Fibroblast of pulmonary artery (primary cell): ENCODE measurements at places on chromosomes 11 and 22.

DNA sequence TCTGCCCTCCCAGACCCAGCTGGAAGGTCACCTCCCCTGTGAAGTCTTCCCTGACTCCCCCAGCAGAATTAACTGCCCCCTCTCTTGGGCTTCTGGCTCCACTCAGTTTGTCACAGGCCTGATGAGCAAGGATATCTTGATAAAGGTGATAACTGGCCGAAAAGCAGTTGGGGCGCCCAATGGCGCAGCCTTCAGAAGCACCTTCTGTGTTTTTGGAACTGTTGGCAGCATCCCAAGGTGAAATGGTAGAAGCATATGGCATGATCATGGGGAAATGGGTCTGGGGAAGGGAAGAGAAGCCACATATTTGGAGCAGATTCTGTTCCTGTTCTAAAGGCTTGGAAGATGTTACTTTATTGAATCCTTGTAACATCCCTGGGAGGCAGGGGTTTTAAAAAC lies 2.8 kb upstream of the TAB1 start:
- DNase-seq, result no peak

DNA sequence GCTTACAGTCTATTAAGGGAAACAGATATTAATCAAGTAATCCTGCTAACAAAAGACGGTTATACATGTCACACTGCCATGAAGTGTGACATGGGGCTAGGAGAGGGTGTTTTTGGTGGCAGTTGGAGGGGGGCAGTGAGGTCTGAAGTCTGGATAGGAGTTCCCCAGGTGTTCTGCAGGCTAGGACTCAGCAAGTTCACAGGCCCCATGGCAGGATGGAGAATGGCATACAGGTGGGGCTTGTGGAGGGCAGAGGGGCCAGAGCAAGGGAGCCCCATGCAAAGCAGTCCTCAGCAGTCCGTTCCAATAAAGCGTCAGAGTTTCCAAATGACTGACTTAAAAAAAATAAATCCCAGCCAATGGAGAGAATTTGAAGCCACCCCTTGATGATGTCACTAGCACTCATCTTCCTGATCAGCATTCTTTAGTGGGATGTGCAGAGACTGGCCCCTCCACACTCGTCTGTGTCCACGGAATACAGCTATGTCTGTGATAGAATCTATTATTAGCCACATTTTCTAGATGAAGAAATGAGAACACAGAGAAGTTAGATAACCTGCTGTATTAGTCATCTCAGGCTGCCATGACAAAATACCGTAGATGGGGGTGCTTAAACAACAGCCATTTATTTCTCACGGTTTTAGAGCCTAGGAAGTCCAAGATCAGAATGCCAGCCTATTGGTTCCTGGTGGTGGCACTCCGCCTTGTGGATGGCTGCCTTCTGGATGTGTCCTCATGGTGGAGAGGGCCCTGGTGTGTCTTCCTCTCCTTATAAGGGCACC lies 32.6 kb downstream of the PRDM11 start:
- DNase-seq, result peak; percentile 57

DNA sequence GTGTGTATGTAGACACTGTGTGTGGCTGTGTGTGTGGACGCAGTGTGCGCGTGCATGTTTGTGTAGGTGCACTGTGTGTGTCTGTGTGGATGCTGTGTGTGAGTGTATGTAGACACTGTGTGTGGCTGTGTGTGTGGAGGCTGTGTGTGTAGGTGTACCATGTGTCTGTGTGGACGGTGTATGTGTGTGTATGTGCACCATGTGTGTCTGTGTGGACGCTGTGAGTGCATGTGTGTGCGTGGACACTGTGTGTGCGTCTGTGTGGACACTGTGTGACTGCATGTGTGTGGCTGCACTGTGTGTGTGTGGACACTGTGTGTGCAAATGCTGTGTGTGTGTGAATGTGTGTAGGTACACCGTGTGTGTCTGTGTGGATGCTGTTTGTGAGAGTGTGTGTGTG lies 10.3 kb downstream of the TRPM5 start:
- DNase-seq, result no peak

- no peak for DNase-seq
Observed at GRCh38 chr22:37419969-37420685, 7.2 kb downstream of the ELFN2 start.

GRCh38 chr22:21635771-21636510 lies 3.4 kb downstream of the CCDC116 start:
- DNase-seq, result no peak

GRCh38 chr22:28896611-28897010 lies 13.2 kb downstream of the ZNRF3 start:
- no peak for DNase-seq

DNA sequence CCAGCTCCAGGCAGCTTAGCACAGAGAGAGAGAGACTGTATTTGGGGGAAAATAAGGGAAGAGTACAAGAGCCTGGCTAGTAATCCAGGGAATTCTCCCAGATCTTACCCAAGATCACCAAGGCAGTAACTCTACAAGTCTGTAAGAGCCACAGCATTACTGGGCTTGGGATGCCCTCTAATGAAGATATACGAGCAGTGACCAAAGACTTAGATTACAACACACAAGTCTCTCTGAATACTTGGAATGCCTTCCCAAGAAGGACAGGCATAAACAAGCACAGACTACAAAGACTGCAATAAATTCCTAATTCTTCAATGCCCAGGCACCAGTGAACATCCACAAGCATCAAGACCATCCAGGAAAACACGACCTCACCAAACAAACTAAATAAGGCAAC lies 17.7 kb downstream of the DNAJC24 start:
- DNase-seq, result peak; percentile 14

- DNase-seq, result peak; percentile 73
Observed at GRCh38 chr11:74307434-74307833, 4.0 kb downstream of the P4HA3 start.

DNA sequence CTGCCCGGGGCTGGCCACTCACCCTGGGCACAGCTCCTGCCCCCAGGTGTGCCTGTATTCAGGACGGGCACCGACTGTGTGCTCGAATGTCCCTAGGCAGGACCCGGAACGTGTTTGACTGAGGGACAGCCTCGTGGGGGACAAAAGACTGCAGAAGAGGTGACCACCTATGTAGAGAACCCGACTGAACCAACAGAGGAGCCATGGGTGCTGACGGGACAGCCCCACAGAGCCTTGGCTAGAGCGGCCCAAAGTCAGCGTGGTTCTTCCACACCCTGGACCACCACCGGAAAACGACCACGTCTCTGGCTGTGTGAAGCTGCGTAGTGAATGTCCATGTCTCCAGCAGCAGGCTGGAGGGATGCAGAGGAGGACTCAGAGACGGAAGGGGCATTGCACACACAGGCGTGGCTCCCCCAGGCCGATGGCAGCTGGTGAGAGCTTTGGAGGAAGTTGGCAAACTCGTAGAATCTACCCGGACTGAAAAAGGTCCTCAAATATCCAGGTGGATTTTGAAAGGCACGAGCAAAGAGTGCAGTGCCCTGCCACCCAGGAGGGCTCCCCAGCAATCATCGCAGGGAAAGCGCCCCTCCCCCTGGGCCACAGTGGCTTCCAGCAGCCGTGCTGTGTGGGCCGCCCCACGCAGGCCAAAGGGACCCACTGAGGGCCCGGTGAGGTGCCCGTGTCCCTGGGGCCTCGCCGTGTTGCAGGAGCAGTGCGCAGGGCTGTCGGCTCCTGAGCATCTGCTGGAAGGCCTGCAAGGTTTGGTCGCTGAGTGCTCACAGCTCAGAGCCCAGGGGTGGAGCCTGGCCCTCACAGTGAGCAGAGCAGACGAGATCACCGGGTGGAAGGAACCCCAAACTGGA lies 17.5 kb upstream of the MUC5B start:
- DNase-seq, result no peak

- no peak for DNase-seq
Observed at GRCh38 chr11:67657300-67657699, 6.8 kb upstream of the ACY3 start.

DNA sequence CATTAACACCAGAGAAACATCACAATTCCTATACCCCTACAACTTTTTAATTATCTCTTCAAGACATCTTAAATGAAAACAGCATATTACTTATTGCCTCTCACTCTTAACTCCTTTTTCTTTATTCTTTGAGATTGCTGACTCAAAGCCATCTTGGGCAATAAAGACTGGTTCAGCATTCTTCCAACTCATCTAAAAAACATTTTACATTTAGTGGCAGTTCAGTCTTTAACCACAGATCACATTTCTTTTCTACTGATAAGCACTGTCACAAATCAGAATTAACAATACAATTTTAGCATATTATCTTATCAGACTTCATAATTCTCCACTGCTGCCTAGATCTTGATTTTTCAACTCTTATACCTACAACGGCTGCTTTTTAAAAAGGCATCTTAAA lies 34.0 kb downstream of the SIK3 start:
- peak; percentile 56 for DNase-seq

- DNase-seq, result no peak
Observed at GRCh38 chr11:110951037-110951949, 239.1 kb upstream of the ARHGAP20 start.

- DNase-seq, result no peak
Observed at GRCh38 chr11:26204839-26205238, 127.1 kb upstream of the ANO3 start.

- DNase-seq, result no peak
Observed at GRCh38 chr22:47602732-47603131, 840.3 kb downstream of the TBC1D22A start.

- no peak for DNase-seq
Observed at GRCh38 chr22:38124236-38124974, 13.9 kb upstream of the BAIAP2L2 start.

DNA sequence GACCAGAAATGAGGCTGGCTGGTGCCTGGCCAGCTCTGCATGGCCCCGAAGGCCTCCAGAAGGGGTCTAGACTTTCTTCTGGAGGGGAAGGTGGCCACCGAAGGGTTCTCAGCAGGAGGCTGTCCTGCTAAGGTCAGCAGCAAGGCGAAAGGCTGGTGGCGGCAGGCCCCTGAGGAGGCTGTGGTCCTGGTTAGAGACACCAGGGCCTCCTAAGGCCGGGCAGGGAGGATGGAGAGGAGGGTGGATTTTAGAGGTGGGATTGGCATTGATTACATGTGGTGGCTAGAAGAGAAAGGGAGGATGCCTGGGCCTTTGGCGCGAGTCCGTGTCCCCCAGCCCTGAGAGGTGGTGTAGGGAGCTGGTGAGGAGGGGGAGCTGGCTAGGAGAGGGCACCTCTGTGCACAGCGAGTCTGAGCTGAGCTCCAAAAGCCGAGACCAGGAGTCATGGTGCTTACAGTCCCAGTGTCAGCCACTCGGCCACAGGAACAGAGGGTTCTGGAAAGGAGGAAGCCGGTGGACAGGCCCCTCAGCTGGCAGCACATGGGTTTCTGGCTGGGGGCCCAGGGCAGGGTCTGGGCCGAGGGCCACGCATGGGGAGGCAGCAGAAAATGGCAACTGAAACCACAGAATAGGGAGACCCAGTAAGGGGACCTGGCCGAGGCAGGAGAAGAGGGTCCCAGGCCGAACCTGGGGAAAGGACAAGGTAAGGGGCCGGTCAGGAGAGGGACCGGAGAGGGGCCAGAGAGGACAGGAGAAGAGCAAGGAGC lies 2.5 kb downstream of the FERMT3 start:
- no peak for DNase-seq

DNA sequence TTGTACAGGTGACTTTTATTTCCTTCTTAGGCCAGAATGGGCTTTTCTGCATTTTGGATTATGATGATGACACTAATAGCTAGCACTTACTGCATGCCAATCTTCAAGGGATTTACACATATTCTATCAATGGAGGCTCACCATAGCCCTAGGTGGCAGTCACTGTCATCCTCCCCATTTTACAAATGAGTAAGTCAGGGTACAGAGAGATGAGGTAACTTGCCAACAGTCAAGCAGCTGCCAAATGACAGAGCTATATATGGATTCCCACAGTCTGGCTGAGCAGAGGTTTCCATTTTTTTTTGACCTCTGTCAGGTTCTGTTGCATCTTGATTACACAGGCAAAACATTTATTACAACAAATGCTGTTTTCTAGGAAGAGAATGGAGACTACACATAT lies 23.8 kb upstream of the C11orf96 start:
- no peak for DNase-seq

DNA sequence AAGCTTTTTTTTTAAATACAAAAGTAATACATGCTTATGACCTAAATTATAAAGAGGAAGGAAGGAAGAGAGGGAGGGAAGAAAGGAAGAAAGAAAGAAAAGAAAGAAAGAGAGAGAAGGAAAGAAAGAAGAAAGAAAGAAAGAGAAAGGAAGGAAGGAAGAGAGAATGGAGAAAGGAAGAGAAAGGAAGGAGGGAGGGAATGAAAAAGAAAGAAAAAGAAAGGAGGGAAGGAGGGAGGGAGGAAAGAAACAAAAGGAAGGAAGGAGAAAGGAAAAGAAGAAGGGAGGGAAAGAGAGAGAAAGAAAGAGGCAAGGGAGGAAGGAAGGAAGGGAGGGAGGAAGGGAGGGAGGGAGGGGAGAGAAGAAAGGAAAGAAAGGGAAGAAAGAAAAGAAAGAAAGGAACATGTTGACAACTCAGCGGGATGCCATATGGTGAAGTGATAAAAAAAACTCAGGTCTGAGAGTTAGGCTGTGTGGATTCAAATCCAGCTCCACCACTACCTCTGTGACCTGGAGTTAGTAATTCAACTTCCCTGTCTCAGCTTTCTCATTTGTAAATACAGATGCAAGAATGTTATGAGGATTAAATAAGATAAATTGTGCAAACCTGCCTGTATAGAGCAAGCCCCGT lies 9.6 kb upstream of the EED start:
- no peak for DNase-seq

- DNase-seq, result peak; percentile 64
Observed at GRCh38 chr22:37560608-37561211, 430 bp downstream of the CDC42EP1 start.

DNA sequence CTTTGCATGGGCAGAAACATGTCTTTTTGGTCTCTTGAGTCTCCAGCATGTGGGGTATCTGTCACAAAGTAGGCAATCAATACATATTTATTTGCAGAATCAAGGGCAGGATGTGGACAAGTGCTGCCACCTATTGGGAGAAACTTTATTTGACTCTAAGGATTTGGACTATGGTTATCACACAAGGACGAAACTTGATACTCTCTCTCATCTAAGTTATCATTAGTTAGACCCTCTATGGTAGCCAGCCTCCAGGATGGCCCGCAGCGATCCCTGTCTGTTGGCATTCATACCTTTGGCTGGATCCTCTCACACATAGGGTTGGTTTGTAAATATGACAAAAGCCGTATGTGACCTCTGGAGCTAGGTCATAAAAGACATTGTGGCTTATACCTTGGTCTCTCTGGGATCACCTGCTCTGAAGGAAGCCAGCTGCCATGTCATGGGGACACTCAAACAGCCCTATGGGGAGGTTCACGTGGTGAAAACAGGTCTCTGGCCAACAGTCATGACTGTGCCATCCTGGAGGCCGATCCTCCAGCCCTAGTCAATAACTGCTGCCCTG lies 1.1 kb upstream of the FBXO7 start:
- DNase-seq, result peak; percentile 76

DNA sequence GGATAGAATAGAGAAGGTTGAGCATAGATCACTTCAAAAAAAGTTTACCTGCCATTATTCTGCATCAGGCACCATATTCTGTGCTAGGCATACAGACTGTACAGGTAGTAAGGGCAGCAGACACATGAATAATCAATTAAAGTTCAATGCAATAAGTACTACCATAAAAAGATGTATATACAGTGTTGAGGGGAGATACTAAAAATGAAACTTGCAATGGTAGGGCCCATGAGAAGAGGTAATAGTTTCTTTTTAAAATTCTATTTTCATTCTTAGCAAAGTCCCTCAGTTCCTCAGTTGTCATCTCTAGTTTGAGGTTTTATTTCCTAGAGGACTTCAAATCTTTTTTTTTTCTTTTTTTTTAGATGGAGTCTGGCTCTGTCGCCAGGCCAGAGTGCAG lies 819.9 kb downstream of the FAM181B start:
- DNase-seq, result no peak
